Keratinocyte (primary cell): ENCODE measurements at places on chromosomes 7 and 10.

GRCh38 chr10:124266468-124267230 is 152.1 kb downstream of the OAT start:
- no peak overlapping the region for H3K27ac ChIP-seq
- peaks cover 13% of the 10 kb centered on the region for H3K27me3 ChIP-seq
- DNase-seq = peak; percentile 11
- no peaks in the 10 kb centered on the region for H3K4me1 ChIP-seq

DNA sequence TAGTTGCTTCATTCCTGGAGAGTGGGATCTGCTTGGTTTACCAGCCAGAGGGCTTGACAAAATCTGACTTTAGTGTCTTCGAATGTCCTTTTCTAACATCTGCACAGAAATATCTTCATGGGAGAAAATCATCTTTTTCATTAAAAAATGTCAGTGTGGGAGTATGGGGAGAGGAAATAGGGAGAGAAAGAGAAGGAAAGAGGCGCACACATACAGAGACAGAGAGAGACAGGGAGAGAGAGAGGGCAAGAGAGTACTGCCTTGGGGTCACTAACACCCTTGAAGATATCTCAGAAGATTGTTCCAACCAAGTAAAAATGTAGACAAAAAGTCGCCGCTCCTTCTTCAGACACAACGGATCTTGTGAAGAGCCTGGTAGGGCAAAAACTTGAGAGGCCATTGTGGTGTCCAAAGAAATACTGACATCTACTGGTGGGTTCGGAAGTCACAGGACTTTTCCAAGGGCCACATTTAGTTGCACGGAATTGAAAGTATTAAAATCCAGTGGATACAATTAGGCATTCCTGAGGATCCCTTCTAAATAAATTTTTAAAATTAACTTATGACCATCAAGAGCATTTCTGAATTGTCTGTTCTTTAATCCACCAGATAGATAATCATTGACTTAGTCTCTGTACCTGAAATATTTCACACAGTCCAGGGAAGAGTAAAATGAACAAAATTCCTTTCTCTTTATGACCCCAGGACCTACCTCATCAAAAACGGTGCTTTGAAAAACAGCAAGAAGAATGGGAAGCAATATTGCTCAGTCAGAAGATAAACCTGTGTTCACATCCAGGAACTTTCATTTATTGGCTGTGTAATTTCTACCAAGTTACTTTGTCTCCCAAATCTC is 29.7 kb downstream of the VIM start:
- no peak for DNase-seq
- no peaks in the 10 kb centered on the region for H3K4me1 ChIP-seq
- H3K4me3 ChIP-seq = no peak overlapping the region
- H3K27me3 ChIP-seq = no peaks in the 10 kb centered on the region
- no peak overlapping the region for H3K27ac ChIP-seq
- H3K36me3 ChIP-seq = no peaks in the 10 kb centered on the region

DNA sequence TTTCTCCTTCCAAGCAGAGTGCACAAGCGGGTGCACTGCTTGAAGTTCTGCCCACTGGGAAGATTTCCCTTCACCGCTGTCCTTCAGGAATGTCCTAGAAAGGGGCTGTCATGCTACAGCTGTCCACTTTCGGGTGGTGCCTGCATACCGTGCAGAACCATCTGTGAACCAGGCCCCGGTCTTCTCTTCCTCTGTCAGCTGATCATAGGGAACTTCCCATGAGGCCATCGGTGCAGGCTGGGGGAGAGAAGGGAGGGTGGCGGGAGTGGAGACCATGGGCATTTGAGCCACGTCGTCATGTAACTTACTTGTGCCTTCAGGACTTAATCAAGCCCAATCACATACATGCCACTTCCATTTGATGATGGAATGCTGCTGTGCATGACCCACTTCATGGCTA is 111.6 kb downstream of the NKX6-2 start:
- no peaks in the 10 kb centered on the region for H3K36me3 ChIP-seq
- no peak for DNase-seq
- no peak overlapping the region for H3K27ac ChIP-seq
- no peaks in the 10 kb centered on the region for H3K27me3 ChIP-seq

GRCh38 chr10:35208949-35209613 is 82.4 kb downstream of the CREM start:
- no peak overlapping the region for H3K4me3 ChIP-seq
- H3K27me3 ChIP-seq = no peaks in the 10 kb centered on the region
- no peak for DNase-seq
- no peaks in the 10 kb centered on the region for H3K36me3 ChIP-seq

GRCh38 chr7:44665531-44666213 is 59.2 kb downstream of the OGDH start:
- DNase-seq = no peak
- H3K27me3 ChIP-seq = no peaks in the 10 kb centered on the region
- H3K27ac ChIP-seq = no peak overlapping the region

- no peaks in the 10 kb centered on the region for H3K27me3 ChIP-seq
- H3K4me1 ChIP-seq = peaks cover 3% of the 10 kb centered on the region
- no peak for DNase-seq
- H3K27ac ChIP-seq = no peak overlapping the region
- H3K4me3 ChIP-seq = no peak overlapping the region
These were observed 332.0 kb upstream of the LRGUK start for GRCh38 chr7:133795068-133795665.

- no peak for DNase-seq
- H3K4me1 ChIP-seq = no peaks in the 10 kb centered on the region
- no peak overlapping the region for H3K27ac ChIP-seq
- H3K4me3 ChIP-seq = no peak overlapping the region
These were observed 596.6 kb upstream of the CELF2 start for GRCh38 chr10:10421071-10421470.

GRCh38 chr10:75034131-75034512 is 77.3 kb upstream of the SAMD8 start:
- H3K4me1 ChIP-seq = no peaks in the 10 kb centered on the region
- H3K36me3 ChIP-seq = no peaks in the 10 kb centered on the region
- no peak overlapping the region for H3K27ac ChIP-seq
- no peaks in the 10 kb centered on the region for H3K27me3 ChIP-seq
- H3K4me3 ChIP-seq = no peak overlapping the region
- DNase-seq = no peak

DNA sequence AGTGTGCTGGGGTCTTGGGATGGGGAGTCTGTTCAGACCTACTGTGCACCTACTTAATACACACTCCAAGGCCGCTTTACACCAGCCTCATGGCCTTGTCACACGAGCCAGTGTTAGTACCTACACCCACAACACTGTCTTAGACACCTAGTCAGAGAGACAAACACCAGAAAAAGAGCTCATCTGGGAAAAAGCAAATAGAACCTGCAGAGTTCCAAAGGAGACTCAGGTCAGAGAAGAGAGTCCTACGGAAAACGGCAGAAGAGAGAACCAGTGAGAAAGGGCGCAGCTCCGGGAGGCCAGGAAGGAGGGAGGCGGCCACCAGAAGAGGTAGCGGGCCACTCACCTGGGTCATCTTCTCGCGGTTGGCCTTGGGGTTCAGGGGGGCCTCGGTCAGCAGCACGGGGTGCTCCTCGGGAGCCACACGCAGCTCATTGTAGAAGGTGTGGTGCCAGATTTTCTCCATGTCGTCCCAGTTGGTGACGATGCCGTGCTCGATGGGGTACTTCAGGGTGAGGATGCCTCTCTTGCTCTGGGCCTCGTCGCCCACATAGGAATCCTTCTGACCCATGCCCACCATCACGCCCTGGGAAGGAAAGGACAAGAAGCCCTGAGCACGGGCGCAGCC is 105.3 kb upstream of the TNRC18 start:
- DNase-seq = no peak
- H3K27me3 ChIP-seq = no peaks in the 10 kb centered on the region
- H3K4me3 ChIP-seq = peak overlapping the region; percentile 94

DNA sequence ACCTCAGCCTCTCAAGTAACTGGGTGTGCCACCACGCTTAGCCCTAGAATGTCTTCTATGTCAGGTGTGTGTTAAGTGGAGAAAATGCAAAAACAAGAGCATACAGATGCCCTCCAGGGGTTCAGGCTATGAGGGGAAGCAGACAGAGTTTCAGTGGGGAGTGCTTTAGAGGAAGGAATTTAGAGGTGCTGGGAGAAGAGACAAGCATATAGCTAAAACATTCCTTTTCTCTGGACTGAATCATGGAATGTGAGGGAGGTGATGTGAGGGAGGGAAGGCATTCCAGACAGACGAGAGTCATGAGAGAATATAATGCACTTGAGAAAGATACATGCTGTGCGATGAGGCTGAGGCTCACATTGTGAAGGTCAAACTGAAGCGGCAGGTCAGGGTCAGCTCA is 6.6 kb upstream of the ZNF786 start:
- H3K36me3 ChIP-seq = no peaks in the 10 kb centered on the region
- no peaks in the 10 kb centered on the region for H3K27me3 ChIP-seq
- DNase-seq = no peak
- H3K4me3 ChIP-seq = no peak overlapping the region

DNA sequence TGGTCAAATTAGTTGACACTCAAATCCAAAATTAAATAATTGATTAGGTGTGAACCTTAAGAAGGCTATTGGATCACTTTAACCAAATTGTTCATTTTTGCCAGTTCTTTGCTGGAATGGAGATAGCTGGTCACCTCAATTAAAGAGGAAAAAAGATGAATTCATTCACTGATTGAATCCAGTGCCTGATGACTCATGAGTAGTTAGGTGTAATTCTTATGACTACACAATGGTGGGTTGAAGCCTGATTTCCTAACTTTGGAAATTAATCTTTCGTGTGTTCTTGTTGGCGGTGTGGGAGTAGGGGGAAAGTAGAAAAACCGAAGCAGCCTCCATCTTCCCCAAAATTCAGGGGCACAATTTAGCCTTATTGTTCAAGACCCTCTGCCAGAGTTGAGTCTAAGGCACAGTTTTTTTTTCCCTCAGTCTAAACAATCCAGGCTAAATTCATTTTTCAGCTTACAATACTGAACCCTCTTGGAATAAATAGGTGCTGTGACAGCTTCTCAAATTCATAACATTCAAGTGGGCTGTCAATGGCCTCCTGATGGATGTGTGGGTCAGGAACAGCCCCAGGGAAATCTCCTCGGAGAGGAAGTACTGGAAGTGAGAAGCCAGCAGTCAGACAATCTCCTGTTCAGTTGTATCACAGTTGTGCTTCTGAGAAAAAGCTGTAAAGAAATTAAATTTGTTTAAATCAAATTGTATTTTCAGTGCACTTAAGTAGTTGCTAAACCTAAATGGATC is 356.6 kb downstream of the BBS9 start:
- H3K4me1 ChIP-seq = no peaks in the 10 kb centered on the region
- no peak overlapping the region for H3K4me3 ChIP-seq
- DNase-seq = no peak
- no peaks in the 10 kb centered on the region for H3K27me3 ChIP-seq
- H3K36me3 ChIP-seq = no peaks in the 10 kb centered on the region

- no peak overlapping the region for H3K4me3 ChIP-seq
- H3K36me3 ChIP-seq = no peaks in the 10 kb centered on the region
- no peaks in the 10 kb centered on the region for H3K4me1 ChIP-seq
- no peak overlapping the region for H3K27ac ChIP-seq
These were observed 56.9 kb downstream of the GRB10 start for GRCh38 chr7:50725774-50726173.
